ENCODE measurements at places on chromosomes 12 and 14.

DNA sequence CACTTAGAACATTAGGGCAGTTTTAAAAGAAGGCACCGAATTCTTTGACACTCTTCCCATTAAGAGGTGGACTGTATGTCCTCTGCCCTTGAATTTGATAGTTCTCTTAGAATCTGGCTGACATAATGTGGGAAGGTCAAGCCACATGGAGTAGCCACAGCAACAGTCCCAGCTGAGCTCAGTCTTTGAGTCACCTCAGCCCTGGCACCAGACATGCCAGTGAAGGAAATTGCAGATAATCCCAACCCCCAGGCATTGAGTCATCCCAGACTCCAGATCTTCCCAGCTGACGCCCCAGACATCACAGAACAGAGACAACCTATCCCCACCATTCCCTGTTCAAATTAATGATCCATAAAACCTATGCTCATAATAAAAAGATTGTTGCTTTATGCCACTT lies 83.4 kb downstream of the GTF2A1 start:
- DNase-seq = peak; percentile 70

DNA sequence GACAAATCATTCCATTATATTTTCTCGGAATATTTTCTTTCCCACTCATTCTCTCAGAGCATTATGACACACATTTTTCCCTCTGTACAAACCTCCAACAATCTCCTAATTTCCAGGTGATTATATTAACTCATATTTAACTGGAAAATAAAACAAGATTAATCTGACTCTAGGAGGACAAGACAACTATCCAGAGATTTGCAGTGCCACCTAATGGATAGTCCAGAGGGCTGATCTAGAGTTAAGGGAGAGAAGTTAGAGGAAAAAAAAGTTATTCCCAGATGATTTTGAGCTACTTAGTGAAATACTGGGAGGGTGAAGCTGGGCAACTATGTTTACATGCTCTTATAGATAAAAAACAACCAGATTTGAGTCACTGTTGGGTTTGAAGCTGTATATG lies 161.7 kb downstream of the ALX1 start:
- no peak for DNase-seq

DNA sequence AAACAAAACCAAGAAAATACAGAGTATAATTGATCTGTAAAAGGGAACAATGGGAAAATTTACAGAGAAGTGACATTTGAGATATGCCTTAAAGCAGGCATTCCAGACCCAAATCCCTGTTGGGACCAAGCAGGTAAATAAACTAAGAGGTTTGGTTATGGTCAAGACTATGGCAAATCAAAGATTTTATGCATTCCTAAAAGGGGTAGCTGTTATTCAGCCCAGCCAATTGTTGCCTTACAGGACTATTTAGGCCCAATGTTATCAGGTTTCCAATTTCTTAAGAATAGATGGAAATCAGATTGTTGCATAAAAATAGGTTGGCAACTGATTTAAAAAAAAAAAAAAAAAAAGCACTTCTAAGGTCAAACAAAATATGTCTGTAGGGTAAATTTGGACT lies 5.3 kb downstream of the DNAI7 start:
- no peak for DNase-seq

GRCh38 chr14:105332350-105332874 lies 17.9 kb downstream of the PACS2 start:
- DNase-seq = no peak

- no peak for DNase-seq
These were observed 167.6 kb downstream of the SLC41A2 start for GRCh38 chr12:104790296-104791125.

- no peak for DNase-seq
These were observed 23.2 kb upstream of the BICD1 start for GRCh38 chr12:32083489-32083888.

DNA sequence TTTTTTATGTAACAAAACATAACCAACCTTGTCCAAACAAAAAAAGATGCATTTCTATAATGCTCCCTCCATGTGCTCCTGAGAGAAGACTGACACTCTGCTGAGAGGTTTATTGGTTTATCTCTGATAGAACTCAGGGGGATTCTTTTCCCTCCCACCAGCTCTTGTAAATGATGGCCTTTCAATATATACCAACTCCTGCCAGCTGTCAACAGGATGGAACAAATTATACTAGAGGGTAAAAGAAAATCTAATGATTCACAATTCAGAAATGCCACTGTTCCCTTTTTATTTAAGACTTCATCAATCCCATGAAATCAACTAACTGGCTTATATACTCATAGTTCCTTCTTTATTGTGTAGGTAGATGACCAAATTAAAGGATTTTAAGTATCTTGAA lies 25.4 kb downstream of the PSMC1 start:
- DNase-seq = no peak

DNA sequence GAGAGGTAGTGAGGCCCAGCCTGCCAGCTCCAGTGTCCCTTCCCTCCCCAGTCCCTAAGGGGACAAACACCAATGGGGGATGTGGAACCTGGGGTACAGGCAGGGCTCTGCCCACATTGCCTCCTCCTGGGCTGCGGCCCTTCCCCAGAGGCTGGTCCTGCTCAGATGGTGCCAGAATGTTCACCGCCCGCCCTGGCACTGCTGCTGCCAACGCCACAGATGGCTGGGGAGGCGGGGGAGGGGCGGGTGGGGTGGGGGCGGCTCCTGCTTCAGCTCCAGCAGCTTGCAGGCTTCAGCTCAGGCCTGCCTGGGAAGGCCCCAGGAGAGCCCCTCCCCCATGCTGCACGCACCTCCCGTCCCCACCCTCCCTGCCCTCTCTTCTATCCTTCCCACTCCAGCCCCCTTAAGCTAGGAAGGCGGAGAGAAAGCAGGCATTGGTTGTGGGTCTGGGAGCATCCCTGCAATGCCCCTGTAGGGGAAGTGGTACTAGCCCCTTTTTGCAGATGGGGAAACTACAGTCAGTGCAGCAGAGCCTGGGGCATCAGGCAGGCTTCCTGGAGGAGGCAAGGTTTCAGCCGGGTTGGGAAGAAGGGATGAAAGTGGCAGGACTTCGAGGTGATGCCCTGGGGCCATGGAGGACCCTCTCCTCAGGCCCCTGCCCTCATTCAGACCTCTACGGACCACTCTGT lies 2.0 kb upstream of the BEGAIN start:
- no peak for DNase-seq

- no peak for DNase-seq
These were observed 275.2 kb upstream of the CRY1 start for GRCh38 chr12:107368586-107368985.

GRCh38 chr14:55579724-55580469 lies at the start of gene KTN1:
Gene KTN1, plus strand, starts transcription at chr14:55580207. Its CDS starts 31,842 bp downstream, at chr14:55612049.
- peak; percentile 73 for DNase-seq

DNA sequence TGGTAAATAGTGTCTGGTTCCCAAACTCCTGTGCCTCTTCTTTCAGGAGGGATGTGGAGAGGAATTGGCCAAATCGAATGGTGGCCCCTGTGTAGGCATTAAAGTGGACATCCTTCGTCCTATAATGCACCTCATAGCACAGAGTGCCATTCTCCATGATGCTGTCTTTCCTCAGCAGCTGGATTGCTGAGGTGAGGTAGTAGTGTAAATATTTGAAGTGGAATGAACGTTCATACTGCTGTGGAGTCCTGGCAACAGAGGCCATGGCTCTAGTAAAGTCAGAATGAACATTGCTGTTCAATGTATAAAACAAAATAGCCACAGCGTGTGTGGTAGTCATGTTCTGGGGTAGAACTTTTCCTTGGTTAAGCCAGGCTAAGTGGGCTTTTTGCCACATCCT lies 2.7 kb downstream of the ART4 start:
- DNase-seq = no peak

DNA sequence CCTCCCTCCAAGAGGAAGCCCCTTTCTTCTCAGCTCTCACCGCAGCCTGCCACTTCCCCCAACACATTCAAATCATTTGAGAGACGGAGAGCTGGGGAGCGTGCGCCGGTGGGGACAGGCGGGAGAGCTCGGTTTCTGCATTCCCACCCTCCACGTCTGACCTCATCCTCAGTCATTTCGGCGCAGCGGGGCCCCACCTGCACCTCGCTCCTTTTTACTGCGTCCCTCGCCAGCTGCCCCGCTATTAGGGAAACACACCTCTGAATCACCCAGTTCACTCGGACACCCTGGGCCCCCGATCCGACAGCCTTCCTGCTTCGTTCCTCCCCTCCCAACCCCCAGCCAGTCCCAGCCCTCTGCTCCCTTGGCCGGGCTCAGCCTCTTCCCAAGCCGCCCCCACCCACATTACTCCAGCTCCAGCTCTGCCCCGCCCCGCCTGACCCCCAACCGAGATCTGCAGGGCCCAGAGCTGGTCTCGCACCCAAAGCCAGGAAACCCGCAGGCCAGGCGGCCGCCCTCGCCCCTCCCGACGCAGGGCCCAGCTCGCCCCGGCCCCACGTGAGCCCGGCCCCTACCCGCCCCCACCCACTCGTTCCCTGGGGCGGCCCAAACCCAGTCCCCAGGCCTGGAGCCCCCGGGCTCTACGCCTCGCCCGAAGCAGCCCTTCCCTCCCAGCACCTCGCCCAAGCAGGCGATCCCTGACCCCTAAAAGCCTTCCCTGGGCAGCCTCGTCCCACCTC lies 783 bp downstream of the CORO1C start:
- peak; percentile 81 for DNase-seq

GRCh38 chr12:103838254-103838914 lies 2.6 kb downstream of the NT5DC3 start:
- no peak for DNase-seq

GRCh38 chr14:63677891-63678379 lies 36.3 kb upstream of the WDR89 start:
- no peak for DNase-seq

DNA sequence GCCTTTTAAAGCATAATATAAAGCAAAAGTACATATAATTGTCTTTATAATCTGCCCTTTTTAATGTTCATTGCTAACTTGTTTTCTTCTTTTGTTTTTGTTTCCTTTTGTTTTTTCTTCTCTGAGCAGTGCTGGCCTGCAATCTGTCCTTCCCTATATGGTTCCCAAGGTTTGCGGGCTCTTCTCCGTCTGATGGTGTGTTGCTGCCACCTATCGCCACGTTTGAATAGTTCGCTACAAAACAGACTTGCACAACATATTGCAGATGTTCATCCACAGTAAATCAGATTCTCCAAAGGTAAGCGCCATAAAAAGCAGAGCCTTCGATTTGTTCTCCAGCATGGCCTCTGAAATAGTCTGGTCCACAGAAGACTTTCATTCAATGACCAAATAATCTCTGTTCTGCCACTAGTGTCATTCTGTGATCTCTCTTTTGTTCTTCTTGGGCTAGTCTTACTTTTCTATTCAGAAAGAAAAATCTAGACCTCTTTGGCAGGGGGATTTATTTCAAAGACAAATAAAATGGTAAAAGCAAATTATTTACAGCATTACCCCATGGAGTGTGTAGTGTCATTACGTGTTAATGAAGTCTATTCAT lies 33.5 kb downstream of the C12orf50 start:
- peak; percentile 35 for DNase-seq

- DNase-seq = peak; percentile 81
These were observed at the start of gene SLC25A29 for GRCh38 chr14:100306101-100306997. Gene SLC25A29, minus strand, starts transcription at chr14:100306444. Its CDS starts 212 bp downstream, at chr14:100306232.

GRCh38 chr12:94427501-94428381 lies 31.9 kb downstream of the CEP83 start:
- DNase-seq = no peak

DNA sequence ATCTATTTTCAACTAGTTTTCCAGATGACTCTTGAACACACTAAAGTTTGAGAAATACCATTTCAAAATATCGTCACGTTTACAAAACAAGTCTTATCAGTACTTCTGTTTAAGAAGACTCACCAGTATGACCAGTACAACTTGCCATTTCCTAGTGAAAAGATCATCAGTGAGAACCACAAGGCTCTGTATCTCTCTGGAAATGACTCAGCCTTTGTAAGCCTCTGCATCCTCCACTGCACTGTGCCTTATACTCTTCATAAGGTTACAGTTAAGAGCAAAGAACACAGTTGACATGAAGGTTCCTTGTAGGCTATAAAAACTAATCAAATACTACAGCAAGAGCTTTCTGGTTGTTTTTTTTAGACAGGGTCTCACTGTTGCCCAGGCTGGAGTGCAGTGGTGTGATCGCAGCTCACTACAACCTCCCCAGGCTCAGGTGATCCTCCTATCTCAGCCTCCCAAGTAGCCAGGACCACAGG lies 5.7 kb upstream of the VTI1B start:
- peak; percentile 62 for DNase-seq

GRCh38 chr12:111149299-111149698 lies 219.6 kb downstream of the PHETA1 start:
- DNase-seq = no peak

DNA sequence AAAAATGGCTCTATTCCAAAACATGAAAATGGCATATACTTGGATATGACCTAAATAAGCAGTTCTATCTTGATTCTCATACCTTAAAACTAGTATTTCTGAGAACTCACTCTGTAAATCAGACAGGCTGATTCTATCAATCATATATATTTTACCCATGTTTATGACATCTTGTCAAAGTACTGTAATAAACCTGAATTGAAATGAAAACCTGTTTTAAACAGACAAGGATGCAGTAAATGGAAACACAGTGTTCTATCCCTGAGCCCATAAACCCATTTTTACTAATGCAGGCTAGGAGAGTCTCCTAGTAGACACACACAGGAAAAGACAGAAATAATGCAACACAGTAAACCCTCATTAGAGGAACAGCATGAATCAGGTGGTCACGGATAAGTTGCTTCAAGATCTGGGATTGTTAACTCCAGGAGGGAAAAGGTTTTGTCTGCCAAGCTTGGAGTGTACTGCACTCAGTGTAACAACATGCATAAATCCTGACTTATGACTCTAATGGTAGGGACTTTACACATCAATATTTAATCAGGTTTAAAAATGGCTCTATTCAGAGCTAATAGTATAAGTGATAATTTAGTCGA lies 93.6 kb upstream of the CPNE8 start:
- DNase-seq = no peak

GRCh38 chr12:6612652-6613014 lies 5.5 kb upstream of the CHD4 start:
- no peak for DNase-seq

- DNase-seq = no peak
These were observed 27.7 kb upstream of the ATXN7L3B start for GRCh38 chr12:74509886-74510285.

- peak; percentile 34 for DNase-seq
These were observed 699 bp downstream of the KTN1 start for GRCh38 chr14:55580470-55581341.

- DNase-seq = no peak
These were observed 34.2 kb downstream of the ZCRB1 start for GRCh38 chr12:42291680-42292079.

GRCh38 chr14:82094829-82095345 lies 561.2 kb upstream of the SEL1L start:
- no peak for DNase-seq

- no peak for DNase-seq
These were observed 13.5 kb upstream of the SCFD1 start for GRCh38 chr14:30608533-30609006.

DNA sequence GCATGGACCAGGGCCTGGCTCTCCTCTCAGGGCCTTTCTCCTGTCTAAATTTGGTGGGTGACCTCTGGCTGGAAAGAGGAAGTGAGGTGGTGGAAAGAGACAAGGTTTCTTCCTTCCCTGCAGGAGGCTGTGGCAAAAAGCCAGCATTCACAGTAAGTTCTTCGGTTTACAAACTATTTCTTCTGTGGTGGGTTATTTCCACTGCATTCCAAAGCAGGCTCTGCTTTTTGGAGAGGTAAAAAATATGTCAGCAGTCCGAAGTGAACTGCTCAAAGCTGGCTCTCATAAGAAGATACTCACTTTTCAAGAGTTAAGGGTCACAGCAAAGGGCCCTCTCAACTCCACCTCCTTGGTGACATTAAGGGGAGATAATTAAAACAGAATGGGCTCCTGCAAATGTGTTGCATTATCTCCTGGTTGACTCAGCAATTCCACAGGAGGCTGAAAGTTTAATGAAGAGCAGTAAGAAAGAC lies 48.9 kb upstream of the POC1B start:
- no peak for DNase-seq
